Stimulated activated CD8-positive, alpha-beta memory T cell treated with anti-CD3 and anti-CD28 coated beads, Interleukin-15, amount 100 ng/mL, for 24 hours (primary cell): ENCODE measurements at places on chromosomes 5 and 9.

- DNase-seq, result no peak
These were observed 32.4 kb downstream of the IRF1 start for GRCh38 chr5:132458226-132458560.

DNA sequence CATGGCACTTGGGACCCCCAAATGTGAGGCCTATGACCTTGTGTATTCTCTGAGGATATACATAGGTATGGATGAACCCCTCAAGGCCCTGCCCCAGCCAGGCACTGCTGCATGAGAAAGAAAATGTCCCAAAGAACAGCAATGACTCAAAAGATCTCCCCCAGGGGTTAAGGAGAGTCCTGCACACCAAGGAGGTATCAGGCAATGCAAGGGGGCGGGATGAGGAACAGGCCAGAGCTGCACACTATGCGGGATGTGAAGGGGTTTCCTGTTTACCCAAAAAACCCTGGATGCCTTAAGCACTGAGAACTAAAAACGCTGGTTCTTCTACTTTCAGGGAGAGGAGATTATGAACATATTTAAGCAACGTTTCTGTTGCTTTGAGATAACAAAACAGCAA, 3.4 kb downstream of the RAPGEF1 start:
- DNase-seq, result no peak

- DNase-seq, result no peak
These were observed 179.5 kb downstream of the KIF4B start for GRCh38 chr5:155193029-155193428.

- DNase-seq, result no peak
These were observed 146.9 kb upstream of the SLC1A3 start for GRCh38 chr5:36459176-36460135.

DNA sequence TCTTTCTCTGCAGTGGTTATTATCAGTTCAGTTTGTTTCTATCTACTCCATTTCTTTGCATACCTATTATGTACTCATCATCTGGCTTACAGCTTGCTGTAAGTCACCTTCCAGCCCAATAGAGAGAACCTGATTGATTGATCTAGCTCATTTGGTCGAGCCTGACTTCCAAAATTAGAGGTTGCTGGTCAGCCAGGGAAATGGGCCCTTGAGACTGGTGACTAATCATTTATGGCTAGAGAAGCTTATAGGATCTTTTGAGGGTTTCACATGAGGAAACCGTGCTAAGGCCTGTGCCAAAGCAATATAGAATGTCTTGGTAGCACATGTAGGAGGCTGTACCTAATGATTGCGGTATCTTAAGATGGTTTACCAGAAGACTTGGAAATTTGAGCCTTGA, 5.8 kb downstream of the SREK1 start:
- no peak for DNase-seq

DNA sequence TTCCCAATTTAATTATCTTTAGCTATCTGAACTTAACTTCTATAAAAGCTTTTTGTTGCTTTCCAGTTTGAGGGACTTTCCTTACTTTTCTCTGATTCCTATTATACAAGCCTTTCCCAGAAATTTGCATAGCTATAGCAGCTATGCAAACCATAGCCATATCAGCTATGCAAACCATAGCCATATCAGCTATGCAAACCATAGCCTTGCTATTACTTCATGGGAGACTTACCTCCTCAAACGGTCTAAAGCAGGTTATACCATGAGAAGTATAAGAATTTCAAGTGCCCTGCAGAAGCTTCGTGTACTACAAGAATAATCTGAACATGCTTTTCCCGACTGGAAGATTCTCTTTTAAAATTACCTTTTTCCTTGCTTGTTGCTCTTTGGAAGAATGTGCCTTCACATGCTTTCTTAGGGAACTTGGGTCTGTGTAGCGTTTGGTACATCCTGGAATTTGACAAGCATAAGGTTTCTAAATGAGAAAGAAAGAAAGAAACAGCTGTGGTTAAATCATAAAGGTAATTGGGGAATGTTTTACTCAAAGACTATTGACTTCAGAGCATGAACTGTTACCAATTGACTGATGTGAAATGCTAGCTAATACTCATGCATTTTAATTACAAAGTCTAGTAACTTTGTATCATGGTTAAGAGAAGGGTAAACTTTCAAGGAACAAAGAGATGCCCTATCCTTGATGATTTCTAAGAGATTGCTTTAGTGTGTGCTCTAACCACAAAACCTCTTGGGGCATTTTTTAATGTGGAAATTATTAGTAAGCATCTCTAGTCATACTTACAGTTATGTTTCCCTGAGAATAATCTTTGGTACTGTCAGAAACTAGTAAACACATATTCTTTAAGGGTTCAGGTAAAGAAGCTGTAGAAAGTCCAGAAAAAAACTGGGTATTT, 367.6 kb downstream of the GLIS3 start:
- no peak for DNase-seq

- no peak for DNase-seq
These were observed 11.0 kb downstream of the LHX3 start for GRCh38 chr9:136193891-136194279.

DNA sequence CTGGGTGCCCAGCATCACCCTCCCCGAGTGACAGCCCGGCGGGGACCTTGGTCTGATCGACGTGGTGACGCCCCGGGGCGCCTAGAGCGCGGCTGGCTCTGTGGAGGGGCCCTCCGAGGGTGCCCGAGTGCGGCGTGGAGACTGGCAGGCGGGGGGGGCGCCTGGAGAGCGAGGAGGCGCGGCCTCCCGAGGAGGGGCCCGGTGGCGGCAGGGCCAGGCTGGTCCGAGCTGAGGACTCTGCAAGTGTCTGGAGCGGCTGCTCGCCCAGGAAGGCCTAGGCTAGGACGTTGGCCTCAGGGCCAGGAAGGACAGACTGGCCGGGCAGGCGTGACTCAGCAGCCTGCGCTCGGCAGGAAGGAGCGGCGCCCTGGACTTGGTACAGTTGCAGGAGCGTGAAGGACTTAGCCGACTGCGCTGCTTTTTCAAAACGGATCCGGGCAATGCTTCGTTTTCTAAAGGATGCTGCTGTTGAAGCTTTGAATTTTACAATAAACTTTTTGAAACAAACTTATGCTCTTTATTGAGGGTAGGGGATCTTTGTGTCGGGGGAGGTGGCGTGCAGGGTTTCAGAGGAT, 1.3 kb downstream of the GADD45G start:
- no peak for DNase-seq

DNA sequence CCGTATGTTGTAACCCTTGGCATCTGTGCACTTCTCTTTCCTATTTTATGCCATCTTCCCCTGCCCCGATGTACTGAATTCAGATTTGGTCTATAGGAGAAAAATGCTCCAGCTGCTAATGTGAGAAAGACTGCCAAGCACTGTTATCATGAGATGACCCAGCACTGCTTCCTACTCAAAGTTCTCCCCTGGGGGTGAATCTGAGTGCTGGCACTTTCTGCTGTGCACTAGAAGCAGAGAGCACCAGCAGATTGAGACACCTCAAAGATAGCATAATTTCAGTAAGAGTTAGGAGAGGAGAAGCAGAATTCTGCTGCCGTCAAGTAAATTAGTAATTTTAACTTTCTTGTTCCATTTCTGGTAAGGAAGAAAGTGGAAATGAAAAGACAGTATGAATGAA, 92.8 kb upstream of the ACOT12 start:
- DNase-seq, result no peak

GRCh38 chr9:76559286-76559685, 100.3 kb downstream of the GCNT1 start:
- no peak for DNase-seq

GRCh38 chr5:90191352-90192045, 218.1 kb downstream of the CETN3 start:
- no peak for DNase-seq

- DNase-seq, result no peak
These were observed 24.5 kb downstream of the RANBP17 start for GRCh38 chr5:170886210-170886894.

- no peak for DNase-seq
These were observed 74.7 kb upstream of the PCAT7 start for GRCh38 chr9:94480205-94480604.

DNA sequence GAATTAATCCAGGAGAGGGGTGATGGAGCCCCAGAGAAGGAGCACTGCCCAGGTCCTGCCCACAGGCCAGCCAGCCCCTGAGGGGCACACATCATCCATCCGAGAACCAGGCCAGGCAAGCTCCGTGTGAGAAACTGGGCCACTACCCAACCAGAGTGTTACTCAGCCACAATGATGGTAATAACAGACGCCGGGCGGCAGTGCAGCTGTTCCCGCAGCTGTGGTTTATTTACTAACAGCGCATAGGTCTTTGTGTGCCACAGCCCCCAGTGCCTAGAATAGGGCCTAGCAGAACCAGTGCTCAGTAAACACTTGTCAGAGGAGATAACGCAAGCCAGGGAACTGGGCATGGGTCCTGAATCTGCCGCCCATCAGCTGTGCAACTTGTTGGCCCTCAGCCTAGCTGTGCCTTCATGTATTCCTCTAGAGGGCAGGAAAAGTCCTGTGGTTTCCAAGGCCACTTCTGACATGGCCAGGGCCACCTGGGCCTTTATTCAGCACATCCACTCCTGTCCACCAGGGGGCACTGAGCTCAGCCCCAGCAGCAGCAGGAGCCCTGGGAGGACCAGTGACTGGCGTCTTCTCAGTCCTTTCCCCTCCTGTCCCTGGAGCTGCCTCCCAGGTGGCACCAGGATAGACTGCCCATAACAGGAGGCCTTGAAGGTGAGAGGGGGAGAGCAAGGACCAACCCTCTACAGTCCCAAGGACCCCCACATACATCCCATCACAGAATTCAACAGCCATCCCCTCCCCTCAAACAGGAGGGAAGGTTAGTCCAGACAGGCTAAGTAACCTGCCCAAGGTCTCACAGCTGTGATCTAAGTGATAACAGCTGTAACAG, 2.1 kb downstream of the MXD3 start:
- no peak for DNase-seq

- DNase-seq, result no peak
These were observed 80.7 kb downstream of the MVB12B start for GRCh38 chr9:126407114-126407870.

GRCh38 chr5:61993295-61993927, 312.6 kb upstream of the KIF2A start:
- DNase-seq, result no peak

DNA sequence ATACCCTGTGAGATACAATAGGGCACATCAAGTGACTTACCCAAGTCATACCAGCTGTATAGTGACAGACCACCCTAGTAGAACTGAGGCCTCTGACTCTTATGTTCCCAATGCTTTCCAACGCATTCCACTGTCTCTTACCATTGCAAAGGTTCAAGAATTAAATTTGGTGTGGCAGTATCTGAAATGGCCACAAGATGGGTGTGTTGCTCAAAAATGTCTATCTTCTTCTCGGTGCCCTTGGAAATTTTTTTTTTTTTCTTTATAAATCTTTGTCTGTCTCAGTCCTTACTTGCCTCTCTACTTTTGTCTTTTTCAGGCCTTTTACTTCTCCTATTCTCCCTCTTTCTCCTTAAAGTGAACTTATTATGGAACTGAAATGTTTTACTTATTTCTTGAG, 48.4 kb downstream of the GPR21 start:
- DNase-seq, result no peak

- DNase-seq, result no peak
These were observed 1000.2 kb downstream of the TLE4 start for GRCh38 chr9:80571953-80572352.

GRCh38 chr5:156432830-156433105, 105.8 kb downstream of the SGCD start:
- no peak for DNase-seq

GRCh38 chr5:29720954-29721353, 1472.5 kb upstream of the CDH6 start:
- DNase-seq, result no peak

DNA sequence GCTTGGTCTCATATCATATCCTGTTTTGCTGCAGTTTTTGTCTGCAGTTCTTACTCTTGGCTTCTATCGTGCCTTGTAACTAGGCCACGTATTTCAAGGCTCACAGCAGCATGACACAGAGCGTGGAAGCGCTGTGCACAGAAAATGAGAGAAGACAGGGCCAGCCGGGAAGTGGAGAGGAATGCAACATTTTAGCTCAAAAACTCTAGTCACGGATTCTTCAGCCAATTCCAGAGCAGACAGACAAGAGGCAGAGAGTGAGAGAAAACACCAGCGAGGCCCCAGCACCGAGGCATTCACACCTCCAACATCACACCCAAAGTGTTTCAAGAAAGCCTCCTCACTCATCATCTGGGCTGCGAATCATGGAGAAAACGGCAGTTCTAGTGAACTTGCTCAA, 160.8 kb downstream of the DNAH5 start:
- DNase-seq, result no peak

GRCh38 chr9:133545494-133546286, 11.2 kb downstream of the ADAMTSL2 start:
- DNase-seq, result no peak

DNA sequence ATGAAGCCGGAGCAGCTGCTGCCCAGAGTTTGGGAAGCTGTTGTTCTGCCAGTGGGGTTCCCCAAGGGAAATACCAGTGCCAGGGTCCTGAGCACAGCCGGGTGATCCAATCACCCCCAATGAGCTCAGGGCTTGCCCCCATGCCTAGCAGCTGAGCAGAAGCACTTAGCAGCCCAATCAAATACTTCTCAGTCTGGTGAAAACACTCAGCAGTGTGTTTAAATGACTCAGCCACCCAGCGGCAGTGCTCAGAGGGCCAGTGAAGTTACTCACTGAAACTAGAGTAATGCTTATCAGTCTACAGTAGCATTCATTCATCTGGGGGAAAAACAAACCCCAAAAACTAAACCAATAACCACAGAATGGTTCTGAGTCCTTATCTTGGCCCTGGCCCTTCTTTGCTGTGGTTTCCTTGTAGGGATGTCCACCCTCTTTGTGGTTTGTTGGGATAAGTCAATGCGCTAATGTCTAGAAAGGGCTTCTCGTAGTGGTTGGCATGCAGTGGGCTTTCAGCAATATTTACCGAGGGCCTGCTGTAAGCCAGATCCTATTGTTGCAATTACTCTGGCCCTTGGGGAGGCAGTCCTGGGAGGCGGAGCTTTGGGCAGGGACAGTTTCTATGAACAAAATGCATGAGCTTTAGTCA, 43.1 kb downstream of the LHX2 start:
- DNase-seq, result no peak

DNA sequence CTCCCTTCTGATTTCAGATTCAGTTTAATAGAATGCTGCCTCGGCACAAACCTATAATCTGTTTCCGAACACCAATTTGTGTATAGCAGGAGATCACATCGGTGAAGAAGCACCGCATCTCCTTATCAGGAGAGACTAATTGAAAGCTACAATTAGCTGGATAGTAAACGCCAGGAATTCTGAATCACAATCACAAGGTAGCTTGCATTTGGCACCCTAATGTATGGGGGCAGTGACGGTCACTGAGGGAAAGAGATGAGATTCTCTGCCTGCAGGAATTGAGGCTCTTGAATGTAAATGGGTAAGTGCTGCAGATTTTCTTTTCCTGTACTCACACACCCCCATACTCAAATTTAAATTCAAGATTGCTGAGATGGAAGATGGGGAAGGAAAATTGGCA, 373.6 kb upstream of the ZNF608 start:
- no peak for DNase-seq

DNA sequence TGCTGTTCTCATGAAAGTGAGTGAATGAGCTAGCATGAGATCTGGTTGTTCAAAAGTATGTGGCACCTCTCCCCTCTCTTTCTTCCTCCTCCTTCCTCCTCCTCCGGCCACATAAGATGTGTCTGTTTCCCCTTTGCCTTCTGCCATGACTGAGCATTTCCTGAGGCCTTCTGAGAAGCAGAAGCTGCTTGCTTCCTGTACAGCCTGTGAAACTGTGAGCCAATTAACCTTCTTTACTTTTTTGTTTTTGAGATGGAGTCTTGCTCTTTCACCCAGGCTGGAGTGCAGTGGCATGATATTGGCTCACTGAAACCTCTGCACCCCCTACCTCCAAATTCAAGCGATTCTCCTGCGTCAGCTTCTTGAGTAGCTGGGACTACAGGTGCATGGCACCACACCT, 6.1 kb downstream of the S100Z start:
- DNase-seq, result no peak
